Upper lobe of right lung (tissue), 1 donor: ENCODE measurements at places on chromosomes 11 and 22. TPM values are rescaled to one million over a fixed set of nuclear protein-coding genes. Genes with fewer than 3 reads are reported as not detected.

The LRRC56 gene
- total RNA-seq: 3.2 TPM

The UQCR10 gene
- total RNA-seq: 86.3 TPM

The CBY1 gene
- total RNA-seq: 34.6 TPM

The ENTHD1 gene
- not detected for total RNA-seq

The APOBEC3H gene
- total RNA-seq: 0.84 TPM

The ARHGAP20 gene
- 6.6 TPM for total RNA-seq

The GNAZ gene
- 3.0 TPM for total RNA-seq

The C11orf91 gene
- total RNA-seq: 1.5 TPM

DNA sequence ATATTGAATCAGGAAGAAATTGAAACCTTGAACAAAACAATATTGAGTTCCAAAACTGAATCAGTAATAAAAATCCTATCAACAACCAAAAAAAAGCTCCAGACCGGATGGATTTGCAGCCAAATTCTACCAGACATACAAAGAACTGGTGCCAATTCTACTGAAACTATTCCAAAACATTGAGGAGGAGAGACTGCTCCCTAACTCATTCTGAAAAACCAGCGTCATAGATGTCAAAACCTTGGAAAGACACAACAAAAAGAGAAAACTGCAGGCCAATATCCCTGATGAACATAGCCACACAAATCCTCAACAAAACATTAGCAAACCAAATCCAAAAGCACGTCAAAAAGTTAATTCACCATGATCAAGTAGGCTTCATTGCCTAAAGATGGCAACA, 353.8 kb downstream of the TMEM135 start:
- DNase-seq: no peak

DNA sequence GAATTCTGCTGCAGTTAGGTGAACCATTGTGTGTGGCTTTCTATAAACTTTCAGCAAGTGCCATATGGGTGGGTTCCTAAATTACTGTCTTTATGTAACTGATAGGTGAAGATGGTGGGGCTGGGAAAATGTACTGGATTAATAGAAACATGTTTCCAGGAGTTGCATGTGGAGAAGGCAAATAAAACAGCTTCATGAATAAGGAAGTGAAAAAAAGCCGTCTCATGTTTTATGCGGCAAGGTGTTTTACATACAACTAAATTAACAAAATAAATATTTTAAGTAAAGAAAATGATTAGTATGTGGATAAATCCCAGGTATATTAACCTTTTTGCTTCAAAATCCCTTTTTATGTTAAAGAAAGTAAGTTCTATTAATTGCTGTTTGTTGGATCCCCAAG, 67.2 kb downstream of the EXT2 start:
- no peak for DNase-seq

- no peak for DNase-seq
Observed at GRCh38 chr11:111229604-111230003, 15.9 kb upstream of the POU2AF2 start.

- no peak for DNase-seq
Observed at GRCh38 chr11:10005955-10006525, 288.0 kb downstream of the SBF2 start.

DNA sequence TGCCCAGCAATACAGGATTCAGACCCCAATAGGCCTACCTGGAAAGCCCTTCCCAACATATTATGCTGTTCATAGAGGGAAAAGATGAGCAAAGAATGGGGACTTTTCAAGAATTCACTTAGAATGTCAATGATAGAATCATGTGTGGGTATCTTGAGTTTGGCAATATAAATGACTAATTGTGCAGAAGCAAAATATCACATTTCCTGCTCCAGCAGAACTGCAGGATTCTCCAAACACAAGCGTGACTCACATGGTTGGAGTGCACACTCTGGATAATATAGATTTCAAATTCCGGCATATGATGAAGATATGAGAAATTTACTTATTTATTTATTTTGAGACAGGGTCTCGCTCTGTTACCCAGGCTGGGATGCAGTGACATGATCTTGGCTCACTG, 12.5 kb upstream of the APOL5 start:
- DNase-seq: no peak

- no peak for DNase-seq
Observed at GRCh38 chr22:26345496-26345895, 83.6 kb upstream of the ASPHD2 start.

DNA sequence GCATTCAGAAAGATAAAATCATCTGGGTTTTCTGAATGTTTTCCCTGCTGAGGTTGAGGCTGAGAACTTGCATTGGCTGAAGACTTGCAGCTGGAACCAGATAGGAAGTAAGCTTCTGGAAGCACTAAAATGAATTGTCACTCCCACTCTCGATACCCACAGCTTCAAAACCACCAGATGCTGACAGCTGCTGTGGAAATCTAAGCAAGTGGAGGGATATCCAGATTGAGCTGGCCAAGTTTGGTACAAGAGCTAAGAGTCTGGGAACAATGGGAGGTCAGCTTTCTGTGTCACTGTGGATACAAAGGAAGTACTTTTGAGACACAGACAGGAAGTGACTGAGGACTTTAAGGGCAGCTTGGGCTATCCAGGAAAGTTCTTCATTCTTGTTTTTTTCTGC, 51.3 kb upstream of the CD44 start:
- no peak for DNase-seq

DNA sequence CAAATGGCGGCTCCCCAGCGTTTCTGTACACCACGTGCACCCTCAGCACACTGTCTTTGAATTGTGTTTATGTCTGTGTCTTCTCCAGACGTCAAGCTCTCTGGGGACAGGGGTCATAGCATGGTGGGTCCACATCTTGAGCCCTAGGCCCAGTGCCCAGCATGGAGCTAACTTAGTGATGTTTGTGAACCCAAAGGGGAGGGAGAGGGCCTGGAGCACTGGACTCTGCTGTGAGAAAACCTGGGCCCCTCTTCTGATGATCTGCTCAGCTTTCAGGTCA, 4.3 kb downstream of the MRGPRG start:
- no peak for DNase-seq

DNA sequence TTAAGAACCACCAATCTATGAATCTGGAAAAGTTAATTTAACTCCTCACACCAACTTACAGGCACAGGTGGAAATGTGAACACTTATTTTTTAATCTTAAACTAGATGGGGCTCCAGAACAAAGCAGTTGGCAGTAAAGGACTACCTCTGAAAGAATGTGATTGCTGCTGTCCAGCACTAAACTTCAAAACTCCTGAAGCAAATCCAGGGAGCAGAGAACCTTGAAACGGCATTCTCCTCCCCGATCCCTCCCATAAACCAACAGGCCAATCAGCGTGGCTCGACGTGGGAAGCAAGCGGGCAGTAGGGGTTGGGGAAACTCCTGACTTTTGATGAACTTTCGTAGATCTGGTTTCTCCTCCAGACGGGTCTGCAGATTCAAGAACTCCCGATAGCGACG, 5.0 kb downstream of the SNX19 start:
- no peak for DNase-seq

GRCh38 chr11:75470476-75471080, 37.6 kb upstream of the KLHL35 start:
- no peak for DNase-seq

GRCh38 chr22:36445158-36445668, 36.2 kb downstream of the TXN2 start:
- no peak for DNase-seq

- no peak for DNase-seq
Observed at GRCh38 chr11:67289651-67290479, 762 bp downstream of the ANKRD13D start.

- DNase-seq: no peak
Observed at GRCh38 chr11:92082652-92083051, 142.0 kb upstream of the FAT3 start.

DNA sequence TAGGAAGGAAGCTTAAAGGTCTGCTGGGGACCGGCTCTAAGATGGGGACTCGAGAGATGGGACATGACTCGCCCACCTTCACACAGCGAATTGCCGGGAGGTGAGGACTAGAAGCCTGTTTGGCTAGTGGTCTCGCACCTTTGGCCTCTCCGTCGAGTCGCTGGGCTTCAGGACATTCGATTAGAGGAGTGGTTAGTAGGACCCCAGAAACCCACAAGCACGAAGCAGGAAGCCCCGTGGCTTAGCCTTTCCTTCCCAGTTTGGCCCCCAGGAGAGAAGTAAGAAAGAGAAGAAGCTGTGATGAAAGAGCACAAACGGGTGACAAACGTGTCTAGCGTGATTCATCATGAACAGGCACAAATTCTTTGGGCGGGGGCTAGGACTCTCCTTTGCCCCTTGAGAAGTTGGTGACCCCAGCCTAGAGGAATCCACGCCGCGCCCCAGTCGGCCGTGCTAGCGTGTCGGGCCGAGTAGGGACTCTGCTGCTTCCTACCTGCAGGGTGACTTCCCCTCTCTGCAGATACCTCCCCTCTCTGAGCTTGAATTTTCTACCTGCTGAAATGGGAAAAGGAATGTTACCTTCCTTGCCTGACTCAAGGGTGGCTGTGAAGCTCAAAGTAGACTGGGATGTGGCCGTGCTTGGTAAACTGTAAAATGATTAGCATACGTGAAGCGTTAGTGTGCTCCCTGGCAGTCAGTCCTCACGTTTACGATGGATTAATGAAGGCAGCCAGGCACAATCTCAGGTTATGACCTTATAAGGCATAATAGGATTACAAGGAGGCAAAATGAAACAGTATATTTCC, 1.1 kb upstream of the ADM start:
- DNase-seq: no peak
